Renal cortical epithelial cell (primary cell): ENCODE measurements at places on chromosomes 1 and 21.

GRCh38 chr1:13812456-13813397, 112.7 kb downstream of the PRDM2 start:
- DNase-seq: peak; percentile 61

DNA sequence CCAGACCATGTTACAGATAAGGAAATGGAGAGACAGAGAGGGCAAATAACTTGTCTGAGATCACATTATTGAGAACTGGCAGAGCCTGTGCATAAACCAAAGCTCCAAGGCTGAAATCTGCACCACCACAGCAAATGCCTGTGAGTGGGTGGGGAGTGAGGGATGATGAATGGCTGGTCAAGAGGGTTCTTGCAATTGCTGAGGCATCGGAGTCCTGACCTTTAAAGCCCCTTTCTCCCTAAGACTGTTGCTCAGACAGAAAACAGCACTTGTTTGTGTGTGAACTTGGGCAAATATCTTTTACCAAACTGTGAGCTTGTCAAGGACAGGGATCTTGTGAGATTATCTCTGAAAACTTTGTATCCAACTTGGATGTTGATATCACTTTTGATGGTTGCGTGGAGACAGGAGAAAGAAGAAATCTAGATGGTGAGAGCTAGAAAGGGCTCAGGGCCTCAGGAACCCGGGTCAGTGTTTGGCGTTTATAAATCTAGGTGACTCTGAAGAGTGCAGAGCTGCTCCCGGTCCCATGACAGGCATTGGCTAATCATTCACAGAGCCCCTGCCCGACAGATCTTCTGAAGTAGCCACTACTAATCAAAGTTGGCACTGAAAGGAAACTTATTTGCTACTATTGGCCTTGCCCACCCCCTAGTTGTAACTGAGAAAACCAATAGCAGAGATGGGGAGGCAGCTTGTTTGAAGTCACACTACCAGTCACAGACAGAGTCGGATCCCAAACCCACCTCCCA, 122.3 kb downstream of the FOXD2 start:
- DNase-seq: peak; percentile 64

GRCh38 chr21:36575306-36575705, 95.4 kb upstream of the CLDN14 start:
- DNase-seq: no peak

- peak; percentile 67 for DNase-seq
Measured at GRCh38 chr1:204348722-204349121, 11.0 kb downstream of the PLEKHA6 start.

- no peak for DNase-seq
Measured at GRCh38 chr1:93172778-93173177, 7.4 kb downstream of the TMED5 start.

GRCh38 chr1:25046194-25046532, 116.1 kb upstream of the RUNX3 start:
- no peak for DNase-seq

- no peak for DNase-seq
Measured at GRCh38 chr1:210252621-210253051, 20.0 kb downstream of the SERTAD4 start.

DNA sequence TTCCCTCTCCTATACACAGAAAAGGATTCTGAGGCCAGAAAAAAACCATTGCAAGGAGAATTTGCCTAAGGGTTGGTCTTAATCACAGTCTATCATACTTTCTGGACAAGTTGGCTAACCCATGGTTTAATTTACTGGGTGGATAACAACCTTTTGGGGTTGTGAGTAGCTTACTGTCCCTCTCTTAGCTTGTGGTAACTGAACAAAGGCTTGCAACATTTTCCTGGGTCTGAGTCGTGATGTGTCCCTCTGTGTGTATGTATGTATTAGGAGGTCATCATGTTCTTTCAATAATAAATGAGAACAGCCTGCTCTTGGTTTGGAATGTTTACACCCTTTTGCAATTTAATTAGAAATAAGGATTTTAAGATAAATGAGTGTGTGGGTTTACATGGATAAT, 36.7 kb downstream of the PAPPA2 start:
- peak; percentile 74 for DNase-seq

- peak; percentile 75 for DNase-seq
Measured at GRCh38 chr1:145918992-145919939, 749 bp upstream of the PEX11B start.

- peak; percentile 15 for DNase-seq
Measured at GRCh38 chr1:55286856-55287602, 71.9 kb upstream of the USP24 start.

DNA sequence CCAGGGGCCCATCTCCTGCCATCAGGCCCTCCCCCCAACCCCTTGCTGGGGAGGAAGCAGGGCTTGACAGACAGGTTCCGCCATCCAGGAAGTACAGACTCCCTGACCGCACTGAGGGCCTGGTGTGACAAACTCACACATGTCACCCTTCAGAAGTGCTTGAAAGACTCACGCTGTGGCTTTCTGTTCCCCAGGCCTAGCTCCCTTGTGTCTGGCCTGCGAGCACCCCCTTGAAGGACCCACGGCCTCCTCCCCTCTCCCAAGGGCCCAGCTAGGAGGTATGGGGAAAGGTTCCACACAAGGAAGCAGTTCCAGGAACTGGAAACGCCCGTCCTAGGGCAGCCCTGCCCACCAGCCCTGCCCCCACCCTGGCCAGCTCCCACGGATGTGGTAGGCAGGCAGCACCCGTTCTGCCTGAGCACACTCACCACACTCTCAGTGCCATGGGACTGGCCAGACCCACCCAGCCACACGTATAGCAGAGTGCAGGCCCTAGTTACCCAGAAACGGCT, 26.7 kb downstream of the SLC2A1 start:
- peak; percentile 74 for DNase-seq

GRCh38 chr1:154768456-154769125, 101.5 kb downstream of the KCNN3 start:
- DNase-seq: no peak

- no peak for DNase-seq
Measured at GRCh38 chr21:21963911-21964310, 965.7 kb downstream of the NCAM2 start.

DNA sequence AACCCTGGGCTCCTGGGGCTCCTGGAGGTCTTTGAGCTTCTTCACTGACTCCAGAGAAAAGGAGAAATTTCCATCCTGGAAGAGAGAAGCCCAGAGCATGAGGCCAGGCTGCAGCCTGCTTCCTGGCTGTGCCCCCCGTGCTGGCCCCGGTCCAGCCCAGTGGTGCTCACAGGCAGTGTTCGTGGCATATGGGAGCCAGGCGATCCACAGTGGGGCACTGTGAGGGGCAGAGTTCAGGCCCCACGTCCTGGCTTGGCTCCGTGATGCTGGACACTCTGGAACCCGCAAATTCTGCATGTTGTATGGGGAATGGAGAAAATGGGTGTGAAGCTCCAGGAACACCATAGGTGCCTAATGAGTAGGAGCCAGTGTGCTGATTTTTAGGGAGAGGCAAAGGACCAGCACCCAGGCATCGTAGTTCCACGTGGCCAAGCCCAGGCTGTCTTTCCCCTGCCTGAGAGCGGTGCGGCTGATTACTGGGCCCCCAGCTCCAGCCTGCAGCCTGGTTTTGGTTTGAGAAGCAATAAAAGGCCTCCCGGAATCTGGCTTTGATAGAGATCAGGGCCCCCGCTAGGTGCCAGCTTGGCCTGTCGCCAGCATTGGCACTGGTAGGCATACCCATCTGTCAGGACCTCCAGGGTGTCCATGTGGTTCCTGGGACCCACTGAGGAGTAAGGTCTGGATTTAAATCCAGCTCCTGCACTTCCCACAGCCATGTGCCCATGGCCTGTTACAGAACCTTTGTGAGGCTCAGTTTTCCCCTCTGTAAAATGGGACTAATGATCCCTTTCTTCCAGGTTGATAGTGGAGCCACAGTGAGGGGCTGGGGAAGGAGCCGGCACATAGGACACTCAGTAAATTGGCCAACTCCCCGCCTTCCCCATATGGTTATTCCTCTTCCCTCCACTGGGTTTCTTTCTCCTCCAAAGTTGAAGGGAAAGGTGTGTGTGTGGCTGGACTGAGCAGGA, 725 bp downstream of the GUCA2A start:
- no peak for DNase-seq

GRCh38 chr1:233614743-233615521, 1.0 kb downstream of the KCNK1 start:
- DNase-seq: no peak
